ENCODE measurements at places on chromosomes 1 and 21.

DNA sequence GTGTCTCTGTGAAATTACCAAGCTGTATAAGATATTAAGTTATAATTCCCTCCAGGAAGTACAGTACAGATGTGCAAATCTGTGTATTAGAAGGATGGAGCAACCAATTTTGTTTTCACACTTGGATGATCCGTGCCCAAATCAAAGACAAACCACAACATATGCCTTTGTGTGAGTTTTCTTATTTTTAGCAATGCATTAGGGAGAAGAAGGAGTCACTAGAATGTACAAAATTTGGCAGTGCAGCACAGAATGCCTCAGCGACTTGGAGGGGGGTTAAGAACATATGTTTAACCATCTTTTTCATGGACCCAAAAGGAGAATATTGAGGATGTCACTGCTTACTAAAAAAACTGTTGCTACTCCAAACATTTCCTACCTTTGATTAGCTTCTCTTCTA, 45.3 kb downstream of the DAB1 start:
- no peak for DNase-seq

- no peak for DNase-seq
These were observed 626.5 kb downstream of the NCAM2 start for GRCh38 chr21:21624674-21625073.

DNA sequence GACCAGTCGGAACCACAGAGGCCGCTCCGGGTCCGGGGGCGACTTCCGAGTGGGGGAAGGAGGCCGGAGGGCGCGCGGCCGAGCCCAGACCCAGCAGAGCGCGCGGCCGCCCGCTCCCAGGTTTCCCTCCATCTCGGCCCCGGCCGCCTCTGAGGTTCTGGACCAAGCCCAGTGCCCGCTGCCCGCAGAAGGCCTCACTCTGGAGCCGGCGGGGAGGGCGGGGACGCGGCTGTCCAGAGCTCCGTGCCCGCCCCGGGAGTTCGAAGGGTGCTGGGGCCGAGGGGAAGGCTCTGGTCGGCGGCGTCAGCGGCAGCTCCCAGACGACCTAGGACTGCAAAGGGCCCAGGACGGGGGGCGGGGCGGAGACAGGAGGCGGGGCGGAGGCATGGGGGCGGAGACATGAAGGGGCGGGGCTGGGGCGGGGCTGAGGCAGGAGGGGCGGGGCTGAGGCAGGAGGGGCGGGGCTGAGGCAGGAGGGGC, 48.0 kb upstream of the SLC19A1 start:
- no peak for DNase-seq

- no peak for DNase-seq
These were observed 5.4 kb upstream of the NUAK2 start for GRCh38 chr1:205326812-205327466.

- DNase-seq = no peak
These were observed 1.1 kb downstream of the BATF3 start for GRCh38 chr1:212698467-212699103.

- no peak for DNase-seq
These were observed 5.0 kb downstream of the CEP170 start for GRCh38 chr1:243250102-243250501.

- DNase-seq = no peak
These were observed 405.5 kb downstream of the MATN1 start for GRCh38 chr1:30317921-30318320.

GRCh38 chr1:20472860-20473711, 12.9 kb downstream of the CAMK2N1 start:
- DNase-seq = peak; percentile 54

DNA sequence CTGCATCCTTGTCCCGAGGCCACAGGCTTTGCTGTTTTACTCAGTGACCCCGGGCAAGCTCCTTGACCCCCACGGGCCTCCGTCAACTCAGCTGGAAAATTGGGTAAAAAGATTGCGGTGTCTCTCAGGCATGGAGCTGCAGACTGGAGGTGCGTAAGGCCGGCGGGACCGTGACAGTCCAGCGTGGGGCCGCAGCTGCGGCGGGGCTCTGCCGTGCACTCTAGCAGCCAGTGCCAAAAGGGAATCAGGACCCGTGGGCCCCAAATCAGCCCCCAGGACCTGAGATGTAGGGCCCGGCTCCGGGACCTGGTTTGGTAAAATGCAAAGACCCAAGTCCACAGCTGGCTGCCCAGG, 158.3 kb downstream of the PRDM16 start:
- DNase-seq = no peak
